Neural cell (in vitro differentiated cells): ENCODE measurements at places on chromosomes 5 and 9. TPM values are rescaled to one million over a fixed set of nuclear protein-coding genes. Genes with fewer than 3 reads are reported as not detected.

The IL5 gene
- polyA plus RNA-seq = not detected in 2 replicates

The SHOC1 gene
- not detected in 2 replicates for polyA plus RNA-seq

The NUP188 gene
- polyA plus RNA-seq = 21.2 and 24.0 TPM in 2 replicates

The GPX8 gene
- 0.20 and 1.2 TPM in 2 replicates for polyA plus RNA-seq

The COL15A1 gene
- 2.8 and 3.4 TPM in 2 replicates for polyA plus RNA-seq

The GFI1B gene
- polyA plus RNA-seq = not detected in 2 replicates

The AK8 gene
- polyA plus RNA-seq = 0.71 and 1.2 TPM in 2 replicates

The PPIP5K2 gene
- polyA plus RNA-seq = 133 and 153 TPM in 2 replicates

The TMEM171 gene
- polyA plus RNA-seq = not detected in 2 replicates

The KIF4B gene
- not detected in 2 replicates for polyA plus RNA-seq

The SPAAR gene
- 0.35 TPM in 1 of 2 replicates, not detected in the other for polyA plus RNA-seq

The ACOT12 gene
- polyA plus RNA-seq = 1.2 and 3.0 TPM in 2 replicates

The SLC6A18 gene
- polyA plus RNA-seq = not detected in 2 replicates

The CCDC112 gene
- 66.2 and 76.7 TPM in 2 replicates for polyA plus RNA-seq

The CMBL gene
- polyA plus RNA-seq = 0.58 and 1.1 TPM in 2 replicates

The IL31RA gene
- polyA plus RNA-seq = not detected in 2 replicates

The EGFL7 gene
- polyA plus RNA-seq = 8.2 and 12.5 TPM in 2 replicates

The C5orf22 gene
- polyA plus RNA-seq = 18.9 and 20.3 TPM in 2 replicates

The TCF7 gene
- 0.15 and 0.36 TPM in 2 replicates for polyA plus RNA-seq
